ENCODE measurements at places on chromosomes 5 and 9. TPM values are rescaled to one million over a fixed set of nuclear protein-coding genes. Genes with fewer than 3 reads are reported as not detected.

- H3K27me3 ChIP-seq: no peaks in the 10 kb centered on the region
- H3K4me3 ChIP-seq: no peak overlapping the region
- peak; percentile 64 for DNase-seq
- no peak overlapping the region for H3K27ac ChIP-seq
- no peaks in the 10 kb centered on the region for H3K36me3 ChIP-seq
- peaks cover 28% of the 10 kb centered on the region for H3K4me1 ChIP-seq
Measured at GRCh38 chr5:87147441-87147840, 120.2 kb upstream of the RASA1 start.

DNA sequence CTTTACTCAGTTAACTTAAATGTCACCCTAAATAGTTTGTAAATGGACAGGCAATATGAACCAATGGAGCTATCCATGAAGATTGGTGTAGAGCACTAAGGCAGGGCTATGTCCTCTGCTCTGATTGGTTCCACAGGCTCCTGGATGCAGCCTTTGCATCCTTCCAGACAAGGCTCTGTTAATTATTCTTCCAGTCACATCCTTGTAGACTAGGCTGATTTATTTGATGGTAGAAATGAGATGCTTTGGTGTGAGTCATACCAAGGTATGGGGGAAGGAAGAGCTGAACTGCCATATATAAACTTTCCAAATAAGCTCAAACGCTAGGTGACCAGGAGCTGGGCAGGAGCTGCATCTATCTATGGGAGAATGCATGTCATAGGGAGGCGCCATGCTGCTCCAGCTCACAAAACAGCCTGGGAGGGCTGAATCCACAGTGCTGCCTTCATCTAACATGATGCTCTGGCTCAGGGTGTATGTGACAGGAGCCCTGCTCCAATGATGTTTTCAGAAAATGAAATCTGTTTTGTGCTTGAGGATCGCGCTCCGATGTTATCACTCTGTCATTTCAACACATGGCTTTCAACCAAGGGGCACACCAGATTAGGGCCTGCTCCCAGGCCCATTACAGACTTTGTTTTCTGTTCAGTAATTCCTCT lies 818.0 kb upstream of the ZNF608 start:
- no peaks in the 10 kb centered on the region for H3K36me3 ChIP-seq
- DNase-seq: no peak
- no peak overlapping the region for H3K4me3 ChIP-seq
- H3K27me3 ChIP-seq: no peaks in the 10 kb centered on the region
- H3K27ac ChIP-seq: no peak overlapping the region

GRCh38 chr5:151029179-151030055 lies 9.0 kb downstream of the GPX3 start:
- H3K27me3 ChIP-seq: no peaks in the 10 kb centered on the region
- H3K4me3 ChIP-seq: no peak overlapping the region
- no peak for DNase-seq
- H3K4me1 ChIP-seq: no peaks in the 10 kb centered on the region
- H3K36me3 ChIP-seq: peaks cover 43% of the 10 kb centered on the region

- H3K4me3 ChIP-seq: no peak overlapping the region
- DNase-seq: peak; percentile 50
- H3K27me3 ChIP-seq: no peaks in the 10 kb centered on the region
- H3K4me1 ChIP-seq: no peaks in the 10 kb centered on the region
- no peaks in the 10 kb centered on the region for H3K36me3 ChIP-seq
Measured at GRCh38 chr9:27247756-27248155, 49.2 kb downstream of the EQTN start.

- H3K27ac ChIP-seq: peak overlapping the region; percentile 98
- H3K4me1 ChIP-seq: peaks cover 59% of the 10 kb centered on the region
- DNase-seq: no peak
- H3K4me3 ChIP-seq: peak overlapping the region; percentile 7
- no peaks in the 10 kb centered on the region for H3K27me3 ChIP-seq
Measured at GRCh38 chr5:14148483-14148882, 5.3 kb downstream of the TRIO start.

GRCh38 chr5:157303667-157304327 lies 37.9 kb downstream of the CYFIP2 start:
- H3K27me3 ChIP-seq: no peaks in the 10 kb centered on the region
- H3K27ac ChIP-seq: no peak overlapping the region

- no peaks in the 10 kb centered on the region for H3K36me3 ChIP-seq
- H3K27ac ChIP-seq: no peak overlapping the region
- H3K4me1 ChIP-seq: no peaks in the 10 kb centered on the region
Measured at GRCh38 chr9:131266266-131267229, 9.8 kb downstream of the FAM78A start.

GRCh38 chr5:126403876-126404275 lies 19.3 kb upstream of the GRAMD2B start:
- H3K4me1 ChIP-seq: peaks cover 2% of the 10 kb centered on the region
- no peaks in the 10 kb centered on the region for H3K27me3 ChIP-seq
- peak; percentile 62 for DNase-seq
- no peak overlapping the region for H3K27ac ChIP-seq
- no peaks in the 10 kb centered on the region for H3K36me3 ChIP-seq

DNA sequence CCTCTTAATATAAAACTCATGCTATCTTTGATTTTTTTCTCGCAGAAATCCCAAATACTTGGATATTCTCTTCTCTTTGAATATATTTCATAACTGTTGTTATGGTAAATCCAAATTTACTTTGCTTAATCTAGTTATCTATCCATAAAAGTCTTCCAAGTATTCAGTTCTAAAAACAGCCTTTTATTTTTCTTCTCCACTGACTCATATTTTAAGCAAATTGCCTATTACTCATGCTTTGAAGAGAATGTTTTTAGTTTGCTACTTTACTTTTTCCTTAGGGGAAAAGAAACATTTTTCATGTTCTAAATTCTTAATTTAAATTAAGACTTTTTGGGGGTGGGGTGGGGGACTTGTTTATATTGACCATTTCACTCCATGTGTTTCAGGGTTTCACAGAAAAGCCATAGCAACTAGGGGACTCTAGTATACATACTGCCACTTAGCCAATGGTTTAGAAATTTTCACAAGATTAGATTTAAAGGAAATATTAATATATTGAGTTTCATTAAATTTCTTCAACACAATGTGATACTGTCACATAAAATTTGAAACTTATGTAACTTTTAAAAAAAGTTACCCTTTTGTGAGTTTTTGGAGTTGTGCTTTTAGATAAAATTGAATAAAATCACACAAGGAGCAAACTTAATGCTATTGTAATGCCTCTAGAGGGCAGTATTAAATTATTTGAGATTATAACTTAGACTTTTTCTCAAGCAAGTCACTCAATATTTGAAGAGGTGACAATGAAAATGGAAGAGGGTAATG lies 545.8 kb upstream of the ARRDC3 start:
- H3K27me3 ChIP-seq: no peaks in the 10 kb centered on the region
- peak; percentile 23 for DNase-seq
- no peak overlapping the region for H3K4me3 ChIP-seq

DNA sequence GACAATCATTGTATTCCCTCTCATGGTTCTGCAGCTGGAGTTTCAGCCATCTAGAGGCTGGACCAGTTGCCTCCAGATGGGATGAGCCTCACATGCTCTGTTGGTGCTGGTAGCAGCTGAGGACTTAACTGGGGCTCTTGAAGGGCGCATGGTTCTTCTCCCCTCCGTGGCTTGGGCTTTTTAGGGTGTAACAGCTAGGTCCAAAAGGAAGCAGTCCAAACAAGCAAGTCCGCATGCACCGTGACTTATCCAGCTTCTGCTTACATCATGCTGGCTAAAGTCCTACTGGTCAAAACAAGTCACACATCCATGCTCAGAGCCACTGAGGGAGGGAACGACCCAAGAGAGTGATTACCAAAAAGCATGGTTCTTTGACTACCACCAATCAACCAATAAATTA lies 31.6 kb upstream of the SH3RF2 start:
- H3K4me1 ChIP-seq: peaks cover 5% of the 10 kb centered on the region
- no peak overlapping the region for H3K27ac ChIP-seq
- DNase-seq: no peak
- H3K4me3 ChIP-seq: no peak overlapping the region
- no peaks in the 10 kb centered on the region for H3K36me3 ChIP-seq

The FCHSD1 gene
- total RNA-seq: 40.6 TPM

The ANKRD31 gene
- total RNA-seq: 0.07 TPM

The VCAN gene
- total RNA-seq: 542 TPM

The EIF4E1B gene
- not detected for total RNA-seq
